Hepatic stellate cell (primary cell): ENCODE measurements at places on chromosomes 3 and 15.

- peak; percentile 56 for DNase-seq
Measured at GRCh38 chr15:60585743-60586708, 107.1 kb upstream of the ICE2 start.

- no peak for DNase-seq
Measured at GRCh38 chr3:8775181-8775580, 5.8 kb upstream of the OXTR start.

DNA sequence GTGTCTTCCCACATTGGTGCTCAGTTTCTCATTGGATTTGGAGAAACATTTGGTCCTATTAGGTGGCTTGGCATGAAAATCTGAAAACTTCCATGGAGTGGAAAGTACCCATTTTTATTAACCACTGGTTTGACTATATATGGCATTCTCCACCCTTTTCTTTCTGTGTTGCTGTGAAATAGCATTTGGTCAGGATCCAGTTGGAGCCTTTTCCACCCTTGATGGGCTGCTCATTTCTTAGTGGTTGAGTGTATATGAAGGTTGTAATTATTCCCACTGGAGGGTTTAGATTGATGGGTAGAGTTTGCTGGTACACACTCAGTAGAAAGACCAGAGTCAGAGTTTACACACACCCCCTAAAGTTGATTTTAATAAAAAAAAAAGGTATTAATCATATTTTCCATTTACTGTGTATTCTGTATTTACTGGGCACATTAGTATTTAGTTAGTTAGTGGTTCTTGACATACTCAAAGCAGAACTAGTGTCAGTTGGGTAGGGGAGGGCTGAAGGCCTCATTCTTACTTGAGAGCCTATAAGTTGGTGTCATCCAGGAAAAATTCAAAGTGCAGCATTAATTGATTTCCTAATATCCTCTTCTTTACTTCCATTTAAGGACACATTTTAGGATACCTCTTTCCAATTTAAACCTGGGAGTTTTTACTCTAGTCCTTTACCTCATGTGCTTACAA, 69.5 kb downstream of the FLNB start:
- no peak for DNase-seq

- DNase-seq: no peak
Measured at GRCh38 chr15:29672923-29673809, 149.1 kb downstream of the TJP1 start.

DNA sequence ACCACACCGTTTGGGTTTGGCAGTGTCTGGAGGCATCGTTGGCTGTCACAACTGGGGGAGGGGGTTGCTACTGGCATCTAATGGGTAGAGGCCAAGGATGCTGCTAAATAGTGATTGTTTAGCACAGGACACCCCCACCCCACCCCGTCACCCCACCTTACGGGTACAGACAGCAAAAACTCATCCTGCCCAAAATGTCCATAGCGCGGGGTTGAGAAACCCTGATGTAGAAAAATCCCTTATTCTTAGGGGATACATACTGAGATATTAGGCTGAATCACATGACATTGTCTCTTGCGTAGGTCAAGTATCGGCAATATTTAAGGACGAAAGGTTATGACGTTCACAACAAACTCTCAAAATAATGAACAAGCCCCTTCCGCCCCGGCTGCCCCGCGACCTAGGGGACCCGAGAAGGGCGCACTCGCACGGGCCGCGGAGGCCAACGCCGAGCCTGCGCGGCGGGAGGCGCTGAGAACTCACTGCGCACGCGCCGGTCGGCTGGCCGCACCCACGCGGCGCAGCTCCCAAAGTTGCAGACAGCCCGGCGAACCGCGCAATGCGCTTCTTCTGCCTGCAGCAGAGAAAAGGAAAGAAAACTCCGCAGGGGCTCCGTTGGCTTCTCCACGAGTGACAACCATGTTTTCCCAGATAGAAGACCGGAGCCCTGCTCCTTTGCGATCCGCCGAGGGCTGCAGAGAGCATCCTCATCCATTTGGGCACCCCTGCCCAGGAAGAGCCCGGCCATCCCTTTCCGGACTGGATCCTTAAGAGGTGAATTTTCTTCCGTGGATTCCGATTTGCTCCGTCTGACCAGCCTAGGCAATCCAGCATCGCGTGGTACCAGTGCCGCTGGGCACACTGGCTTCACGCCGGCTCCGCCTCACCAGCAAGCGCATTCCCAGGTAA, 136.8 kb upstream of the CCDC54 start:
- peak; percentile 77 for DNase-seq

DNA sequence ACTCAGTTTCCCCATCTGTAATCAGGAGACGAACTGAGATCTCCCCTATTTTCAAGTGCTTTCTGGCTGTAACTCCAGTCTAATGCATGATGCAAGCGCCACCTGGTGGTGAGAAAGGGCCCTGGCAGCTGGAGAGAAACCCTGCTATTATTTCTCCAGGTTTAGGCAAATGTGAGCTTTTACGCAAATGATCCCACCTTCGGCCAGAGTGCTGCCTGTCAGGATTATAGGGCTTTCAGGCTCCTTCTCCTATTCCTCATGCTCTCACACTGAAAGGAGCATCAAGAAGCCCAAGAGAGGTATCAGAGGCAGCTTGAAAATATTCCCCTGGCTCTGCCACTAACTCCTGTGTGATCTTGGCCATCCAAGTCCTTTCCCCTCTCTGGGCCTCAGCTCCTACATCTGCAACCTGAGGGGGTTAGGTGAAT, 93.9 kb upstream of the RASGRF1 start:
- DNase-seq: peak; percentile 62

DNA sequence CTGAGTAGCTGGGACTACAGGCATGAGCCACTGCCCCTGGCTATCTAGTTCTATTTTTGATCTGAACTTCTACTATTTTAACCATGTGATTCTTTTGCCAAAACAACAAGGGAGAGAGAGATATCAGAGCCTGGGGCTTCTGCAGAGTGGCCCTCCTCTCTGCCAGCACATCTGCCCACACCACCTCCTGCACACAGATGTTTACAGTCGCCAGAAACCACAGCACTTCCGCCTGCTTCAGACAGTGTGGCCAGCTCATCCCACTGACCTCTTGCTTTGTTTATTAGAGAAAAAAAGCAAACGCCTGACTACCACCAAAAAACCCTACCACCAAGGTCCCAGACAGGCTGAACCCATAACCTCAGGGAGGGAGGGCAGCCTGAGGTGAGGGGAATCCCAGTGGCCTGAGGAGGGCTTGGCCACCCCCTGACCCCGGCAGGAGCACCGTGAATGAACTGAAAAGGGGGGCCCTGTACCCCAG, 85.9 kb upstream of the ABHD2 start:
- peak; percentile 56 for DNase-seq

- no peak for DNase-seq
Measured at GRCh38 chr3:156670077-156670476, 4.3 kb upstream of the TIPARP start.

DNA sequence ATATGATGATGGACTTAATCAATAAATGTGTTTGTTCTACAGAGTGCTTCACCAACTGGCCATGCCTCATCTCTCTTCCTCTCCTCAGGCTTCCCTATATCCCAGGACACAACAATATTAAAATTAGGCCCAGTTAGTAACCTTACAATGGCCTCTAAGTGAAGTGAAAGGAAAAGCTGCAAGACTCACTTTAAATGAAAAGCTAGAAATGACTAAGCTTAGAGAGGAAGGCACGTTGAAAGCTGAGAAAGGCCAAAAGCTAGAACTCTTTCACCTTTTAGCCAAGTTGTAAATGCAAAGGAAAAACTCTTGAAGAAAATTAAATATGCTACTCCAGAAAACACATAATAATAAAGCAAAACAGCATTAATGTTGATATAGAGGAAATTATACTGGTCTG, 1010.3 kb downstream of the NAALADL2 start:
- DNase-seq: no peak

GRCh38 chr3:40920041-40920440, 279.3 kb upstream of the CTNNB1 start:
- DNase-seq: no peak

- peak; percentile 94 for DNase-seq
Measured at GRCh38 chr15:90956274-90957030, 1.8 kb downstream of the RCCD1 start.

- no peak for DNase-seq
Measured at GRCh38 chr3:59469948-59470723, 420.3 kb upstream of the CFAP20DC start.

DNA sequence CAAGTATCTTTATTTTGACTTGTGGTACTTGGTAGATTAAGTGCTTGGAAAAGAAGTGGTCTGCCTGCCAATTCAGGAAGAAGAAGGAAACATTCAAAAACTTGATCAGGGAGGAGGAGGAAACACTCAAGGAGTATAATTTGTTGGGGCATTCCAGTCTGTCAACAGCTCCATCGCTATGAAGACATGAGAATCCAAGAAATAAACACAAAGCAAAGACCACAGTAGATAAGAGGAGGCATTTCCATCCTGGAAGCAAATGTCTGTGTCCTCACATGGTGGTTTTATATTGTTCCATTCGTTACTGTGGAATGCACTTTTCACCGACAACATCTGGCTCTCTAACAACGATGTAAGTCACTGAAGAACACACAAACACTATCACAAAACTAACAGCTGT, 176.1 kb upstream of the FRMD4B start:
- DNase-seq: no peak

GRCh38 chr3:120156699-120157098, 62.5 kb upstream of the GSK3B start:
- no peak for DNase-seq

DNA sequence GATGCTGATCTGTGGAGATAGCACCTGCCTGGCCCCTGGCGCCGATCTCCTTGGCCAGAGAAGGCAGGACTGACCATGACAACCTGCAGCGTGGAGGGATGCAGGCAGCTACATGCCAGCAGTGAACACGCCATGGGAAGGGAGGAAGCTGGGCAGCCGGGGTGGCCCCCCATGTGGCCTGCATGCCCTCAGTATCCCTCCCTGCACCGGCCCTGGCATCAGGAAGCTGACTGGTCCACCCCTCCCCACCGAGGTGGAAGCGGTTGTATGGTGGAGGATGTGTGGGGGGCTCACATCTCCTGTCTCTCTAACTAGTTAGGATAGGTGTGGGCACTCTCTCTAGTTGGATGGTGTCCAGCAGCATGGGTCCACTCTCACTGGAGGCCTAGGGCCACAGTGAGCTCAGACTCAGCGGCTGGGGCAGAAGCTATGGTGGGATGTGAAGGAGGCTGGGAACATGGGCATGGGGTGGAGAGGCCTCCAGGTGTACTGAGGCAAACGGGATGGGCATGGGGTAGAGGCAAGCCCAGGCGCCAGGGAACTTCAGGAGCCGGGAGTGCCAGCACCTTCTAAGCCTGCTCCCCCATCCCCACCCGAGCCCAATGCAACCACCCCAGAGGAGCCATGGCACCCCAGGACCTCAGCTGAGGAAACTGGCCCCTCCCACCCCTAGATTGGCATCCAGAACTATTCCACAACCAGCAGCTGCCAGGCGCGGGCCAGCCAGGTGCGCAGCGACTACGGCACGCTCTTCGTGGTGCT, 1.8 kb upstream of the ABTB1 start:
- no peak for DNase-seq

DNA sequence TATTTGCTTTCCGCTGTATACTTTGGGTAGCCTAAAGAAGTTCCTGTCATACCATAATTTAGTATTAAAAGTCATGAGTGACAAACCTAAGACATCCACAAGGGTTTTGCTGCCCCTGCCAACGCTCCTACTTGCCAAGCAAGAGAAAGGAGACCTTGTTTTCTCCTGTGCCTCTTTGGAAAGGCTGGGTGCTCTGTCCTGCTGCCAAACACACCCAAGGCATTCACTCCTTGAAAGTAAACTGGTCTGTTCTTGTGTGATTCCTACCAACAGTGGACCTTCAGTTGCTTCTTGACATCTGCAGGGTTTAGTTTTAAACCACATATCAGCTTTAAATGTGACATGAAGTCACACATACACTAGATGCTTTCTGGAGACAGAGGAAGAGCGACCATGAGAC, 295.4 kb downstream of the SLC9A9 start:
- DNase-seq: no peak

GRCh38 chr3:126394179-126394976, at the start of gene CFAP100:
Gene CFAP100 (plus strand): TSS chr3:126394909. CDS start chr3:126396001, 1,092 bp downstream.
- DNase-seq: peak; percentile 33

- DNase-seq: no peak
Measured at GRCh38 chr3:50068134-50068533, 20.6 kb upstream of the RBM5 start.

DNA sequence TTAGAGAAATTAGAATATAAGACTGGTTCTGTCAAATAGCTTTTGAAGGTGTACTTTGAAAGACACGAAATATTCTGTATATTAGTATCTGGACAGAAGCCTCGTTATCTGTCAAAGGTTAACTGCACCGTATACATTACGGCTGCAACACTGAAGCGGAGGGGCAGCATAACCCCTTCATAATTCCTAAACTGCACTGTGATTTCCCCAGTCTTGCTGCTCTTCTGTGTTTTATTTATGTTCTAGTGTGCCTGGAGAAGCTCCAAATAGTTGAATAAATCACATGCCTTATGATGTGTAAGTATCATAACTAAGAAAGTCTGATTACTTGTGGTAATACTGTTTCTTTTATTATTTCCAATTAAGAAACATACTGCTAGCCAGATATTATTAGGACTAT, 285.7 kb upstream of the ROBO2 start:
- DNase-seq: no peak

- peak; percentile 7 for DNase-seq
Measured at GRCh38 chr3:106963442-106963841, 413.8 kb upstream of the CCDC54 start.

GRCh38 chr3:131427226-131427625, 45.7 kb downstream of the NUDT16 start:
- no peak for DNase-seq

DNA sequence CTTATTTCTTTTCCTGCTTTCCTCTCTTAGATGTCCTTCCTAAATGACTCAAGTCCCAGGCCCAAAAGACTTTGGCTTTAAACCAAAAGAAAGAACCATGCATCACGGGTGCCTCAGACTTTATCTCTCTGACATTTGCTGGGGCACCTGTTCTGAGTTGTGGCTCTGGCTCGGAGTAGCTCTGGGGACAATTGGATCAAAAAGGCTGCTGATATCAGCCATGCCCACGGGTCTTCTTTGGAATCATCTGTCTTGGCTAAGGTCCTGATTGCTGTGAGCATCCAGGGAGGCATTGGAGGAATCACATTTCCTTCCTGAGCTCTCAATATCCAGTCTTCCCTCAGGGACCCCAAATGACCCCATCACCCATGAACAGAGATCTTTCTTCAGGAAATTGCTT, 59.9 kb downstream of the CLSTN2 start:
- no peak for DNase-seq
